Renal pelvis (tissue), 12 donors: ENCODE measurements at places on chromosomes 4 and X. TPM values are rescaled to one million over a fixed set of nuclear protein-coding genes. Genes with fewer than 3 reads are reported as not detected.

Gene FDCSP
- polyA plus RNA-seq, result 0.31 TPM

Gene PABPC4L
- polyA plus RNA-seq, result 9.1 TPM

Gene TMEM150C
- 22.1 TPM for polyA plus RNA-seq

Gene PCSK1N
- 14.1 TPM for polyA plus RNA-seq

Gene USP46
- 30.6 TPM for polyA plus RNA-seq

Gene KCTD8
- 3.8 TPM for polyA plus RNA-seq
